ENCODE measurements at places on chromosomes 5 and 9.
A peak's percentile ranks its signal among the peaks of the same experiment; 100 is the strongest.

GRCh38 chr5:65992630-65993029 is 66.3 kb downstream of the ERBIN start:
- no peak for DNase-seq

DNA sequence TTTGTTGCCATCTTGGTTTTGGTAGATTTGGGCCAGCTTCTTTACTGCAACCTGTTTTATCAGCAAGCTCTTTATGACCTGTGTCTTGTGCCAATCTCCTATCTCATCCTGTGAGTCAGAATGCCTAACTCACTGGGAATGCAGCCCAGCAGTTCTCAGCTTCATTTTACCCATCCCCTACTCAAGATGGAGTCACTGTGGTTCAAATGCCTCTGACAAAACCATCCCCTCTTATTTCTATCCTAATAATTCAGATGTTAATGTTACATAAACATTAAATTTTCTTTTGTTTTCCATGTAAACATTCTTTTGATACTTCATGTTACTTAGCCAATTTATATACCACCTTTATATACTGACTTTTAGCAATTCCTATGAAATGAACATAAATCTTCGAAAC is 746.3 kb downstream of the CDH18 start:
- DNase-seq, result no peak

DNA sequence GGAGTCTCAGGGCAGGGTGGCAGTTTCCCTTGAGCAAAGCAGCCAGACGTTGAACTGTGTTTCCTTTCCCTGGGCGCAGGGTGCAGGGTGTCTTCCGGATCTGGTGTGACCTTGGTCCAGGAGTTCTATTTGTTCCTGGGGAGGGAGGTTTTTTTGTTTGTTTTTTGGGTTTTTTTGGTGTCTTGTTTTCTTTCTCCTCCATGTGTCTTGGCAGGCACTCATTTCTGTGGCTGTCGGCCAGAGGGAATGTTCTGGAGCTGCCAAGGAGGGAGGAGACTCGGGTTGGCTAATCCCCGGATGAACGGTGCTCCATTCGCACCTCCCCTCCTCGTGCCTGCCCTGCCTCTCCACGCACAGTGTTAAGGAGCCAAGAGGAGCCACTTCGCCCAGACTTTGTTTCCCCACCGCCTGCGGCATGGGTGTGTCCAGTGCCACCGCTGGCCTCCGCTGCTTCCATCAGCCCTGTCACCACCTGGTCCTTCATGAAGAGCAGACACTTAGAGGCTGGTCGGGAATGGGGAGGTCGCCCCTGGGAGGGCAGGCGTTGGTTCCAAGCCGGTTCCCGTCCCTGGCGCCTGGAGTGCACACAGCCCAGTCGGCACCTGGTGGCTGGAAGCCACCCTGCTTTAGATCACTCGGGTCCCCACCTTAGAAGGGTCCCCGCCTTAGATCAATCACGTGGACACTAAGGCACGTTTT is 3.5 kb upstream of the PHYHD1 start:
- no peak for DNase-seq

DNA sequence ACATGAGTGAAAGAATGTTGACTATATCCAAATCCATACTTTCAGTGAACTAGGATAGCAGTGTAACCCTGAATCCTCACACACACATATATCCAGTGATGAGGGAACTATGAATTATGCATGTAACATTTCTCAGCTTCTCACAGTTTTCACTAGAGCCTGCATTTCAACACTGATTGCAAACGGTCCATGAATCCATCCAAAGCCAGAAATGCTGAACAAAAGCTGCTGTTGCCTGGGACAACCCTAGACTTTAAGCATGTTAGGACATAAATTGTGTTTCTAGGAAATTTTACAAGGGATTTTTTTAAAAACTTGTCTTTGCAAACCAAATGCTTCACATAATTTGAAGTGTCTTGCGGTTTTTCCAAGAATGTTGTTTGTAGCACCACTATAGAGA is 2010.0 kb upstream of the WWC1 start:
- no peak for DNase-seq

GRCh38 chr5:79663212-79663611 is 26.4 kb upstream of the CMYA5 start:
- no peak for DNase-seq

DNA sequence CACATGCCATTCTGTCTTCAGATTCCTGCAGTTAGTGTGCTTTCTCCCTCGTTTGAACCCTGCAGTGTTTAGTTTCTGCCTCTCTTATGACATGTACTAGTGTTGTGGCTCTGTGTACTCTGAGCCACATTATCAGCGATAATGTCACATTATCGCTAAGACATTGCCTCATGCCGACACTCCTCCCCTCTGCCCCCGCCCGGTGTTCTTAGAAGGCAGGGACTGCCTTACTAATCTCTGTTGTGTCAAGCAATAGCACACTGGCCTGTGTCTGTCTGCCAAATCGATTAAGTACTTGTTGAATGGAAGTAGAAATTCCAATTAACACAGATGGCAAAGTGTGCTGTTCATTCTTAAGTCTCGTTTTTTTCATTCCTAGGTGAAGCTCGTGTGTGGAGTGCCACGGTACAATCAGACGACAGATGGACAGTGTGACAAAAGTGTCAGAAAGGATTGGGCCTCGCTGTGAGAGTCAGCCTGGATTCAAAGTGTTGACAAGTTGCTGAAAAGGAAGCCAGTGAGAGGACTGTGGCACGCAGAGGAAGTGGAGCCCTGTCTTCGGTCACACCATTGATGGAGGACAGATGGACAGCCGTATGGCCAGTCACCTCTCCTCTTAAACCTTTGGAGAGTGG is 10.5 kb downstream of the PIK3R1 start:
- no peak for DNase-seq

DNA sequence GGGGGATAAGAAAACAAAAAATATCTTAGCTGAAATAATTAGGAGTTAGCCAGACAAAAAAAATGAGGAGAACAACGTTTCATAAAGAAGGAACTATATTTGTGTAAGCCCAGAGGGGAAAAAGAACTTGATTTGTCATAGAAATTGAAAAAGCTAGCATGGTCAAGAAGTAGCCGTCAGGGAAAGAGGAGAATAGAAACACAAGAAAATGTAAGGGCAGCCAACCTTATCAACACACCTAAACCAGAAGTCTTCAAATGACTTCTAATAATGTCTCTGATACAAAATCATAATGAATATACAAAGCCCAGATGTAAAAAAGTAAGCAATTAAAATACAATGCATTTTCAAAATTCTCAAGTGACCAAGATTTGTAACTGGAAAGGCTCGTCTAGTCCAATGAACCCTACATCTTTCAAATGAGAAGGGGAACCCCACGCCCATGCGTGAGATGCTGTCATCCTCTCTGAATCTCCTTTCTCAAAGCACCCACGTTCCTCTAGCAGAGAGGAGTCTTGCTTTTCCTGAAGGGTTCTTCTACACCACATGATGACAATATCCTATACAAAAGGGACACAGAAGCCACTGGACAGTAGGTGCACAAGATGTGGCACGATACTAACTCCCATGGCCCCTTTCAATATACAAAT is 103.7 kb downstream of the ARL15 start:
- no peak for DNase-seq

DNA sequence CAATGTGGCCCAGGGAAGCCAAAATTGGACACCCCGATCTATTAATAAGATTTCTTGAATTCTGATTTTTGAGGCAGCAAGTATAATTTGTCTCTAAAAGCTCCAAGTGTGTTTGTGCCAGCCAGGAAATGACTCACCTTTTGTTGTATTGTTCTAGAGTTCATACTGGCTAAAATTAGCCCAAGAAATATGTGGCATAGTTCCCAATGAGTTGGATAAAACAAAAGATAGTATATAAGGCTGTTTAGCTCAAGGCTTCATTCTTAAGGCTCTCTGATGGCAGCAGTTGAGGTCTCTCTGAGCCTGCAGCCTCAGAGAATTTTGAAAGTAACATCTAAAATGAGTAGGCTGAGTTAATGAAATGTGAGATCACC is 21.6 kb downstream of the HMGXB3 start:
- DNase-seq, result no peak

- DNase-seq, result no peak
These were observed 5.2 kb upstream of the EXOSC3 start for GRCh38 chr9:37790096-37790495.

GRCh38 chr9:85303757-85304134 is 438.0 kb downstream of the AGTPBP1 start:
- DNase-seq, result no peak

DNA sequence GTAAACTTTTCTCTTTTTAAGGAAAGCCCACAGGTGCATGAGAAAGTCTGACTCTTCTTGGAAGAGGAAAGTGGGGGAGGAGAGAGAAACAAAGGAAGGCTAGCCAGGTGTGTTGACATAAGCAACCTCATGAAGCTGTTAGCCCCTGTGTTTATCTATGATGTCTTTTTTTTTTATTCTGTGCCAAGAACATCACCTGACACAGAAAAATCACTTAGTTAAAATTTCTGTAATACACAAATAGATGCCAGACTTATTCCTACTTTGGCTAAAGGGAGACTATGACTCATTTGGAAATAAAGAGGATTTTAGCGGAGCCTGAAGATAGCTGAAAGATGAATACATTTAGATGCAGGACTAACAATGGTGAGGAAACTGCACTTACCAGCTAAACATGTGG is 58.3 kb downstream of the BAAT start:
- no peak for DNase-seq

GRCh38 chr5:179516221-179516620 is 34.1 kb upstream of the RUFY1 start:
- DNase-seq, result no peak

GRCh38 chr5:43563321-43563720 is 6.4 kb upstream of the PAIP1 start:
- no peak for DNase-seq

GRCh38 chr9:8613346-8613825 is 813.8 kb upstream of the DMAC1 start:
- DNase-seq, result no peak

DNA sequence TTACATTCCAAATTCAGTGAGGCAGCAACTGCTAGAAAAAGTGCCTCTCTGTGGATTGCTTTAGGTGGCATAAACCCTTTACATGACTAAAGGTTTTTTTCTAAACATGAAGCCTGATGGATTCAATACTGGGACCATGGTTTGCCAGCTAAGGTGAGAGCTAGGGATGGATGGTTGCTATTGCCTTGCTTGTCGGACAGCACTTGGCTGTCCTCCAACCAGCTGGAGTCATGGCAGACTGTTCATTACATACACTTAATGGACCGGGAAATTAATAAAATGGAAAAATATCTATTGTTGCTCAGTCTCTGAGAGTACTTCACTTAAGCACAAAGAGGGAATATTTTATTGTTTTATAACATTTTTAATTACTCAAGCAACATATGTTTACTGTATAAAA is 116.9 kb upstream of the TRPC7 start:
- DNase-seq, result no peak

- peak; percentile 28 for DNase-seq
These were observed 987 bp downstream of the FBXW5 start for GRCh38 chr9:136943291-136944211.

All from central memory CD4-positive, alpha-beta T cell (primary cell).